Bladder microvascular endothelial cell (primary cell): ENCODE measurements at places on chromosomes 11 and 22. TPM values are rescaled to one million over a fixed set of nuclear protein-coding genes. Genes with fewer than 3 reads are reported as not detected.

TMA7B gene
- not detected in 2 replicates for total RNA-seq

GLB1L2 gene
- 0.16 and 0.25 TPM in 2 replicates for total RNA-seq

MS4A3 gene
- not detected in 2 replicates for total RNA-seq

FLRT1 gene
- not detected in 2 replicates for total RNA-seq

PVALB gene
- not detected in 2 replicates for total RNA-seq

FGF3 gene
- not detected in 2 replicates for total RNA-seq

SCGB1C1 gene
- not detected in 2 replicates for total RNA-seq

OR52N4 gene
- total RNA-seq = not detected in 2 replicates

POTEH gene
- total RNA-seq = 0.06 TPM in 1 of 2 replicates, not detected in the other

AHNAK gene
- total RNA-seq = 329 and 449 TPM in 2 replicates

ACR gene
- 0.16 and 0.69 TPM in 2 replicates for total RNA-seq

TUBGCP6 gene
- total RNA-seq = 16.4 and 36.6 TPM in 2 replicates

APOA1 gene
- total RNA-seq = not detected in 2 replicates

LARGE1 gene
- 3.2 and 5.8 TPM in 2 replicates for total RNA-seq

TMEM191B gene
- 2.4 TPM in 1 of 2 replicates, not detected in the other for total RNA-seq

MMP27 gene
- total RNA-seq = not detected in 2 replicates
